ENCODE measurements at places on chromosomes 11 and 22.

- DNase-seq = peak; percentile 46
Observed at GRCh38 chr22:21972293-21972779, 10.3 kb downstream of the TOP3B start.

GRCh38 chr22:35315855-35316745, 16.4 kb downstream of the TOM1 start:
- DNase-seq = no peak

DNA sequence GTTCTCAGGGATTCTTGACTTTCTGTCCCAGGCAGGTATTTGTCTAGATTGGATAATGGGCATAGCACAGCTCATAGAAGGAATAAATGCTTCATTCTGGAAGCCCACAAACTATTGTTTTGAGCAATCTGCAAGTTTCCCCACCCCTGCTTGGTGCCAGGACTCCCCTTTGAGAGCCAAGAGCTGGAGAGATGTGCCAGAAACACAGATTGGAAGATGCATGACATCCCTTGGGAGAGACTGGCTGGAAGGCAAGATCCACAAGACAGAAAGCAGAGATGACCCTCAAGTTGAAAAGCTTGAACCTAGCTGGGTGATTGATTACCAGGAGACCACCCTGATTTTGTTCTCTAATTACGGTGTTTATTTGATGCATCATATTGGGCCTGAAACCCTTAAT, 89.2 kb upstream of the E2F8 start:
- no peak for DNase-seq

DNA sequence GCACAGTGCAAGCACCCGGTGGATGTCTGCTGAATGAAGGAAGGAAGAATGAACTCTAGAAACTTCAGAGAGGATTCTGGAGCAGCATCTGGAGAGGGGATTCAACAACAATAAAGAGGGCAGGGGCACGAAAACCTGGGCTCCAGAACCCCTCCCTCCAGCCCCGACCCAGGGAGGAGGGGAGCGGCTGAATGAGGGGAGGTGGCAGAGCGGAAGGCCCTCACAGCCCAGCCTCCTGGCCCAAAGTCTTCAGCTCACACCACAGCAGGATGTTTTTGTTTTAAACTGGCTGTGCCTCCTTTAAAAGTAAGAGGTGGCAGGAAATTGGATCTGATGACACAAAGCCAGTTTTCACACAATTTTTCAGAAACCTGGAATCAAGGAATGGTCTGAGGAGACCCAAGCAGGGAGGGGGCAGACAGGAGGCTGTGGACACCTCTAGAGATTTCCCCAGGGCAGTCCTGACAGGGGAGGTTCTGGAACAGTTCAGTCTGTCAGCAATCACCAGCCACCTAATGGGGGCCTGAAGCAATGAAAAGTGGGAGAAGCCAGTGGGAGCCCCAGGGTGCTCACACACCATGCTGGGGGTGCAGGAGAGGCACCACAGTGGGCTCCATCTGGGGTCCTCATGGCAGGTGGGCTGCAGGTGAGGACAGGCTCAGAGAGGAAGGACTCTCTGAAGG, 44.4 kb upstream of the TCF20 start:
- no peak for DNase-seq

DNA sequence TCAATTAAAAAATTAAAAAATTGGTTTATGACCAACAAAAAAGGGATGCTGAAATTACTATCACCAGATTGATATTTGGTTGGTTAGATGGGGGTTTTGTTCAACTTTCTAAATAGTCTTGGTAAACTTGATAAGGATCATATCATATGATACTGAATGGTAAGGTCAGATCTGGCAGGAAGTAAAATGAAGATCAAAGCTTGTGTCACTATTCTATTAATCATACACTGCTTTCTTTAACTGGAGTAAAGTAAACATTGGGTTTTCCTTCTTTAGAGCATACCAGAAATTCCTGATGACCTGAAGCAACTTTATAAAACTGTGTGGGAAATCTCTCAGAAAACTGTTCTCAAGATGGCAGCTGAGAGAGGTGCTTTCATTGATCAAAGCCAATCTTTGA, 40.2 kb downstream of the RRM1 start:
- no peak for DNase-seq

GRCh38 chr22:24457894-24458420, 30.6 kb downstream of the ADORA2A start:
- no peak for DNase-seq

Measured in lung microvascular endothelial cell (primary cell).